Stimulated activated CD8-positive, alpha-beta memory T cell treated with anti-CD3 and anti-CD28 coated beads, Interleukin-4, amount 100 ng/mL, for 4 hours (primary cell): ENCODE measurements at places on chromosomes 1 and 21.

DNA sequence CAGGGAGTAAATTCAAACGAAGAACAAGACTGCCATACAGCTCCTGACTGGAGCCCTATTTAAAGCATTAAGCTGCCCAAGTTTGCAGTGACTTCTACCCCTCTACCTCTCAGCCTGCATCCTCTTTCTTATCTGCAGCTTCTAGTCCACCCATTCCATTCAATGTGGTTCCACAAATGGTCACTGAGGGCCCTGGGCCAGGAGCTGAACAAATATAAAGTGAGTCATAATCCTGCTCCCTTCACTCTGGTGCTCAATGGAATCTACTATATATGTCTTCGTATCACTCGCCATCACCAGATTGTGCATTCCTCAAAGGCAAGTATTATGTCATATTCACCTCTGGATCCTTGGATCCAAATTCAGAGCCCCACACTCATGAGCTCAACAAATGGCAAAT lies 398.7 kb downstream of the BRINP2 start:
- no peak for DNase-seq

- DNase-seq: no peak
Observed at GRCh38 chr1:60886793-60887331, 195.5 kb upstream of the NFIA start.

- DNase-seq: no peak
Observed at GRCh38 chr1:163090321-163090945, 21.3 kb downstream of the RGS4 start.

- no peak for DNase-seq
Observed at GRCh38 chr1:219781491-219781890, 146.9 kb downstream of the SLC30A10 start.

DNA sequence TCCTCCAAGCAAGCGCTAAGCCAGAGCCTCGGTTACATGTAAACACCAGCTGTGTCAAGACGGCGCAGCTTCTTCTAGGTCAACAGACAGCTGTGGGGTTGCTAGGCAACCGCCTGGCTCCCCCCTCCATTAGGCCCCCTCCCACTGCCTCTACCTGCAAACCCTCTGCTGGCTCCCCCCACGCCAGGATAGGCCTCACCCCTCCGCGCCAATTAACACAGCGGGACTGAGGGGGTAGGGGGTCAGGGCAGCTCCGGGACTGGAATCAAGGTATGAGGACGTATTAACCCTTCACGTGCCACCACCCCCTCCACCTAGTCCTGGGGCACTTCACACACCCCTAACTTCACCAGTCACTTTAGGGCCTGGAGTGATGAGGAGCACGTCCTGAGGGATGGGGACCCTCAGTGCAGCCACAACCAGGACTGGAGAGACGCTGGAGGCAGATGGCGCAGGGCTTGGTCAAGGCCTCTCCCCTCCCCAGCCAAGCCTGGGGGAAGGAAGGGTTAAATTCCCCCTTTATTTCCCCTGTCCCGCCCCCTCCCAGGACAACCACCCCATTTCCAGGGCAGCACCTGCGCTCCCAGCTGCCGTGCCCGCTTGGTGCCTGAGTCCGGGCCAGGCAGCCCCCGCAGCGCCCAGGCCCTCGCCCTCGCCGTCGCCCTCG lies 37.4 kb upstream of the WASF2 start:
- DNase-seq: no peak

DNA sequence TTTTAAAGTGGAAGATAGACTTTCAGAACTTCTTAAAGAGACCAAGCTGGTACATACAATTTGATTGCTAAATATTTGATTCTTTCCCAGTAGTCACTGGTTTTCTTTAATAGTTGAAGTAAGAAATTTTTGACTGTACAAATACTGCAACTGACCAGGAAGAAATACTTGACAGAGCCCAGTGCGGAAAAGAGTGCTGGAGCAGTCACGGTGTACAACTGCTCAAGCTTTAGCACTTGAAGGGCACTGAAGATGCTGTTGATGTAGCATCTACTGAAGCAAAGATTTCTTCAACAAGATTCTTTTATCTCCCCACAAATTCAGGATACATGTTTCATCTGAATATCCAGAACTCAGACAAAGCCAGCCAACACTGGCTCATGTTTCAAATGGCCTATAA lies 41.5 kb downstream of the SLC35F3 start:
- no peak for DNase-seq

DNA sequence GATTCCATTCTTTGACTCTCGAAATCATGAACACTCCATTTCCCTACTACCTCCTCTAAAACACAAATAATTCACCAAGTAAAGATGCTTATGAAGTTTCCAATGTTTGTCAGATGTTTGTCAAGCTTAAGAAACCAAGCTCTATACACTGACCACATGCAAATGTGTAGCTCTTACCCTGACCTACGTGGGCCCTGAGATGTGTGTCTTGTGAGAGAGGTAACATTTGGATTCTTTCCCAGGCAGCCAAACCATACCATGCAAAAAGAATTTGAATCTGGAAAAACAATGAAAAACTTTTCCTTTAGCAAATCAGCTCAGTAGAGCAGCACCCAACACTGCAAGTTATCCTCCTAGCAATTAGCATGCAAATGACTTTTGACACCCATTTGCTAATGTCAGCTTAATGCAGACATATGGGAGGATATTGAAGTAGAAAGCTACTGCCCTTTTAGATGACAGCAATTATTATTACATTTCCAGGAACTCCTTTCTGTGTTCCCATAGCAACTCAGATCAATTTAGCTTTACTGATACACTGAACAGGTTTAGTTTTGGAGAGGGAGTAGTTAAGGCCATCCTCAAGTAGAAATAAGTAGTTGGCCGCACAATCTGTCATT lies 83.2 kb upstream of the RGS4 start:
- DNase-seq: no peak

GRCh38 chr1:94345148-94345721 lies 73.0 kb upstream of the ABCD3 start:
- no peak for DNase-seq

- no peak for DNase-seq
Observed at GRCh38 chr1:94611681-94612475, 70.3 kb upstream of the F3 start.

GRCh38 chr1:212987702-212988322 lies 27.9 kb downstream of the ANGEL2 start:
- DNase-seq: no peak

DNA sequence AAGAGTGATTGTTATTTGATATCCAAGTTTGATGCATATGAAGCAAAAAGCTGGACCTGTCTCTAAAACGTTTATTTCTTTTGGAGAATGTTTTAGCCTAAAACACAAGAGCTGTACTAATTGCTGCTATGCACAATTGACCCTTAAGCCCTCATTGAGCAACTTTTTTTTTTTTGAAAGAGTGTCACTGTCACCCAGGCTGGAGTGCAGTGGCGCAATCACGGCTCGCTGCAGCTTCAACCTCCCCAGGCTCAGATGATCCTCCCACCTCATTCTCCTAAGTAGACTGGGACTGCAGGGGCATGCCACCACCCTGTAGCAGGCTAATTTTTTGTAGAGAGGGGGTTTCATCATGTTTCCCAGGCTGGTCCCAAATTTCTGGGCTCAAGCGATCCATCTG lies 129.1 kb downstream of the PIK3R3 start:
- no peak for DNase-seq

DNA sequence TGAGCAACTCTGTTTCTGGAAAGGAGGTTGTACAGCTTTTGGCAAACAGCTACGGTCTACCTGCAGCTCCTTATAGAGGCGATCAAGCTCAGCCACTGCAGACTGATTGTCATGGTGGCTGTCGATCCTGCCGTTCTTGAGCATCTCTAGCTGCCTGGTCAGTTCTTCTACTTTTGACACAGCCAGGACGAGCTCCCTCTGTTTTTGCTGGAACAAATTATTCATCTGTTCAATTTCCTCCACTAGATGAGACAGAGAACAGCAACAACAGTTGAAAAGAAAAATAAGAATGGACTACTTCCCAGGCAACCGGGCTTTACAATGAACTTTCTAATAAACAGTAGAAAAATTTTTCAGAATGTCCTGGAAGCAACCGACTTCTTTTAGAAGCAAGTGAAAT lies 42.5 kb downstream of the TP53BP2 start:
- no peak for DNase-seq

DNA sequence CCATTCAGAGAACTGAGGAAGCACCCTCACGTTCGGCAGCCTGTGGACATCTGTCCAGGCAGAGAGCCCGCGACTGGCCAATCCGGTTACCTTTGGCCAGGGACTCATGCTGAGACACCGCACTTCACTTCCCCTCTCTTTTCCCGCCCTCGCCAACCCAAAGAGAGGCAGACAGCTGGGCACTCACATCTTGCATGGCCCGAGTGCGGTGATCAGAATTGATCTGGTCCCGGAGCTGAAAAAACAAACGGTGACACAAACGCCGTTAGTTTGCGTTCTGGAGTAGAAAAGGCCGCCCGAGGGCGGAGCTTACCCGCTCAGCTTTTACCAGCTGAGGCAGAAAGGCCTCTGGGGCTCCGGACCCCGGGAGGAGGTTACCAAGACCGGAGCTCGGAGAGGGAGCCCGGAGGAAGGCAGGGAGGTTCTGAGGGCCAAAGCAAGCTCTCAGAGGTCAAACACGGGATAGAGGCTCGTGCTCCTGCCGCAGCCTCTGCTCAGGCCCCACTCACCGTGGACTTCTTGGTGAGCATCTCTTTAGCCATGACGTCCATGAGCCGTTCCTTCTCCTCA lies 376 bp downstream of the SF3A3 start:
- DNase-seq: no peak

- no peak for DNase-seq
Observed at GRCh38 chr1:7495962-7496361, 275.1 kb upstream of the VAMP3 start.

GRCh38 chr1:48092401-48092800 lies 95.2 kb upstream of the TRABD2B start:
- DNase-seq: no peak
